T-helper 1 cell (primary cell): ENCODE measurements at places on chromosomes 3 and 15.

DNA sequence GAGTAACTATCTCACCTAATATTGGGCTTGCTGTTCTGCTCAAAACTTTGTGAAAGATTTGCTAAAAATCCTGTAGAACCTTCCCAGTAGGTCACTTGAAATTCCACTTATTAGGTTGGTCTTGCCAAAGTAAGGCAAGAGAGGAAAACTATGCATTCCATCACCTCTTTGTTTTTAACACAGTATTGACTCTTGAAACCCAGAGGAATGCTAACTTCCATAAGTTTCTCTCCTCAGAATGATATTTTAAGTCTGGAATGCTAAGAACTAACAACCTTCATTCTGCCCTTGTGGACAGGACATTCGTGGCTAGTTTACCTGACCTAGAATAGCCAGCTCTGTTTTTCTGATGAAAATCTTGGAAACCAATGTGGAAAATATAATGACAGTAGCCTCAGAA is 154.5 kb downstream of the TMCO5A start:
- DNase-seq: no peak

DNA sequence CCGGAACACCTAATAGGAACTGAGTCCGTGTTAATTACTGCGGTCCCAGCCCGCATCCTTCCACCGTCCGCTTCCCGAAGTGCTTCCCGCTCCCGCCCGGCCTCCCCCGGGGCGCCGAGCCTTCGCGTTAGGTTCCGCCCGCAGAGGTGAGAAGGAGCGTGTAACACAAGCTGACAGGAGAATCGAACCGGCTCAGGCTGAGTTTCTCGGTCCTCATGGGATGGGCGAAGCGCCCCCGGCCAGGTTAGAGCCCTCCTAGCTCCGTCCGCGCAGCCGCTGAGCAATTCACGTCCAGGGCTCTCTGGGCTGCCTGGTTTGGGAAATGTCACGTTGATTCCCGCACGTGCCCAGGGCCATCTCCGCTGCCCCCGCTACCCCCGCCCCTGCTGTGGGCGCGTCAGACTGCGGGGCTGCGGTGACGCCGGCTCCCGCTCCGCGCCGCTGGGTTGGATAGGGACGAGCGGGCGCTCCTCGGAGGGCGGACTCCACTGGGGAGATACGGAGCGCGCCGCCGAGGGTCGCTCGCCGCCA is 954 bp downstream of the CLDN11 start:
- DNase-seq: no peak

GRCh38 chr15:50232791-50233190 is 32.7 kb downstream of the HDC start:
- DNase-seq: no peak

- DNase-seq: no peak
These were observed 98.9 kb downstream of the NEDD4 start for GRCh38 chr15:55894399-55894965.

DNA sequence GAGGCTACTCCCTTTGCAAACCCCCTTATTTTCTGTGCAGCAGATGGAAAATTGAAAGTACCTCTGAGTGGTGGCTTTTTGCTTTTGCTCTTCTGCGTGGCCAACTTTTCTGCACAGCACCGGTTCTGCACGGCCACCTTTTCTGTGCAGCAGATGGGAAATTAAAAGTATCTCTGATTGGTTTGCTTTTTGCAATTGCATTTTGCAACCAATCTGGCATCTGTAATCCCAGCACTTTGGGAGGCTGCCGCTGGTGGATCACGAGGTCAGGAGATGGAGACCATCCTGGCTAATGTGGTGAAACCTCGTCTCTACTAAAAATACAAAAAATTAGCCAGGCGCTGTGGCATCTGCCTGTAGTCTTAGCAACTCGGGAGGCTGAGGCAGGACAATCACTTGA is 79.5 kb upstream of the CHMP2B start:
- DNase-seq: no peak

GRCh38 chr3:115758076-115758763 is 134.9 kb downstream of the GAP43 start:
- DNase-seq: no peak

GRCh38 chr3:49370585-49371290 is 12.6 kb upstream of the GPX1 start:
- no peak for DNase-seq

DNA sequence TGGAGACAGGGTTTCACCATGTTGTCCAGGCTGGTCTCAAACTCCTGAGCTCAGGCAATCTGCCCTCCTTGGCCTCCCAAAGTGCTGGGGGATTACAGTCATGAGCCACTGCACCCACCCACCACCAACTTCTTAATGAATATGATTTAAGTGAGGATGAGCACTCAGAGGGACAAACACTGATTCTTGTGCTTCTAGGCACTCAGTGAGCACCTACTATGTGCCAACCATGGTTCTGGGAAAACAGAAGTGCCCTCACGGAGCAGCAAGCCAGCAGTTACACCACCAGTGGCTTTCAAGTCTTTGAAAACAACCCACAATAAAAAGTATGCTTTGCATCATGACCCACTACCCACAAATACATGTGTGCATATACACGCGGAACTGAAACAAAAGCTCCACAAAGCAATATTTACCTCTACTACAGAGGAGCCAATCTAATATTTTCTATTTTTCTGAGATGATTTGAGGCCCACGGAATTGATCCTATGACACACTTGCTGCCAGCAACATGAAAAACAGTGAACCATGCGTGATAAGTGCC is 91.9 kb downstream of the MEGF11 start:
- no peak for DNase-seq

GRCh38 chr3:179897231-179897630 is 139.5 kb downstream of the PEX5L start:
- DNase-seq: no peak

DNA sequence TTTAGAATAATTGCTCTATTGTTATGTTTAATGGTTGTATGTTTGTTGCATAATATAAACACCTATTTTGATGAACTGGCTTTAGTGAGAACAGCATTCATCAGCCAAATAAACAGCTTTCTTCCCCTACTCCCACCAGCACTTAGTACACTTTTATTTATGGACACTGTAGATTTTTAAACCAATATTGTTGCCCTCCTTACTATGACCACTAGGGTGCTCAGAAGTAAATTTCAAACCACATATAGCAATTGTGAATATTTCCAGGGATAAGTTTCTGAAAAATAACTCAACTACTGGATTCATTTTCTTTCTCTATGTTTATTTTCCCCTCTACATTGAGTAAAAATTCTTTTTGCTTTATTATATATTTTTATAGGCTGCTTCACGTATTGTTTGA is 84.7 kb upstream of the PTX3 start:
- DNase-seq: no peak

DNA sequence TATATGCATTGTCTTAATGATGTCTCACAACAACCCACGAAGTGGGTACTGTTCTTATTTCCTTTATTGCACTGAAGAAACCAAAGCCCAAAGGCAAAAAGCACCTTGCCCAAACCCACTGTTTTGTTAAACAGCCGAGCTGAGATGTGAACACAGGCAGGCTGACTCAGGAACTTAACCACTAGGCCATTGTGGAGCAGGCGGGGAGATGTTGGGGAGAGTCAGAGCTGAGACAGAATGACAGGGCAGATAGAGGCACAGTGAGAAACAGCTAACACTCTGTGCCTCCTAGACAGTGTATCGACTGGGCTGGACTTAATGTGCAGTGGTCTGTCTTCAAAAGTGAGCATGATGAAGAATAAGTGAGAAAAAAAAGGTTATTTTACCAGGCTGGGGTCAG is 56.5 kb downstream of the RPLP1 start:
- no peak for DNase-seq

DNA sequence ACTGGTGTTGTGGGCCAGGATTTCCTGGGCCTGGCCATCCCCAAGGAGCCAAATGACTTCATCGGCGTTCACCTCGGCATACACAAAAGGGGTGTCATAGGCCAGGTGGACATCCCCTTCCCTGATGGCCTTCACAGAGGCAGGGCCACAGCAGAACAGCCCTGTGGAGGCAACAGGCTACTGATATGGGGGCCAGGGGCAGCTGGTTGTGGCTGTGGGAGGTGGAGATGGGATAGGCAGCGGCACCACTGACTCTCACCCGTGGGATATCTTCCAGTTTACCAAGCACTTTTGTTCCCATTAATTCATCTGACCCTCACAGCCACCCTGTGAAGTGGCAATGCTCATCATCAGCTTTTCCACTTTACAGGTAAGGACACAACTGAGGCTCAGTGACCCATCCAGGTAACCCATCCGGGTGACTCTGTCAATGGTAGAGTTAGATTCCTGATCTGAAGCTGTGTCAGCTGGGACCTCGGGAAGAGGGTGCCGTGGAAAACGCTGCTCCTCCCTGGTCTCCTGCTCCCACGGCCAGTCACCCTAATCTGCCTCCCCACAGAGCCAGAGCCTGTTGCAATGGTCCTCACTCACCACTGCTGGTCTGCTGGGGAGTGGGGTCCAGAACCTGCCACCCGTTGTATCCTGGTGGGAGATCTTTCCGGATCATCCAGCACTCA is 15.3 kb upstream of the TGM5 start:
- DNase-seq: no peak

GRCh38 chr3:98962951-98963350 is 61.5 kb upstream of the DCBLD2 start:
- DNase-seq: no peak

DNA sequence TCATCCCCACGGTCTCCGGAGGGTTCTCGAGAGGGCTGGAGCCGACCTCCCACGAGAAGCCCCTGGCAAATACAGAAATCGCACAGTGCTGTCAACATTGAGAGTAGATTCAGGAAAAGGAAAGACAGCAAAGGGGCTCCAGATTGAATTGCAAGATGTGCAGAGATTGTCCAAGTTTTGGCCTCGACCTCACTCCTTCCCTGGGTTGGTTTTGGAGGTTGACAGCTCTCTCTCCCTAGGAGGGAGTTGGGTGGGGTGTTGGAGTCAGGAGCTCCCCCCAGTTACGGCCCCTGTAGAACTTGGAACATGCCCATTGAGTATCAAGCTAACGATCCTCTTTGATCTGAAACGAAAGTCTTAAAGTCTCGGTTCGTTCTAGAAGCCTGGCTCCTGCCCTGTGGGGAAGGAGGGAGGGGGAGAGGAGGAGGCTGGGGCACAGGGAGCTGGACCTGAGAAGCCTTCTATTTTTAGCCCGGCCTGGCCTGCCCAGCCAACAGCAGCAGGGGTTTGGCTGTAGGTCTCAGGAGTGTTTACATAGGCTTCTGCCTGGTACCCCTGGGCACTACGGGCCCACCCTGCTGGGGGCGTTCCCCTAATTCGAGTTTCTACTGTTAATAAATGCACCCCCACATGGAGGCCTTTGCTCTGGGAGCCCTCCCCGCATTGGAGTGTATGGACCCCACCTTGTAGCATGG is 672 bp upstream of the KY start:
- DNase-seq: no peak

DNA sequence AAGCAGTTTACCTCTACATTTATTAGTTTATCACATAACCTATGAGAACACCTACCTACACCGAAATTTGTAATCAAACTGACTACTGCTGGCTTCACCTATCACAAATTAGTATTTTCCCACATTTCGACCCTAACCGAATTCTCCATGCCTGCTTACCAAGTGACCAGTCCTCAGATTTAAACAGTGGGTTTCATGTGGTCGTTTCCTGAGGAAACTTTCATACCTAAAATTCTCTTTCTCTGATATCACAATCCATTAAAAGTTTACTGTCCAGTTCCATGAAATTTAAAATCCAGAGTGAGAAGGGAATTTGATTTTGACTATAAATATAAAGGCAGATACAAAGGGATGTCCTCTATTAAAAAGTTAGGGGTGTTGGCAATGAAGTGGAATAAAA is 1.9 kb downstream of the PLOD2 start:
- no peak for DNase-seq

DNA sequence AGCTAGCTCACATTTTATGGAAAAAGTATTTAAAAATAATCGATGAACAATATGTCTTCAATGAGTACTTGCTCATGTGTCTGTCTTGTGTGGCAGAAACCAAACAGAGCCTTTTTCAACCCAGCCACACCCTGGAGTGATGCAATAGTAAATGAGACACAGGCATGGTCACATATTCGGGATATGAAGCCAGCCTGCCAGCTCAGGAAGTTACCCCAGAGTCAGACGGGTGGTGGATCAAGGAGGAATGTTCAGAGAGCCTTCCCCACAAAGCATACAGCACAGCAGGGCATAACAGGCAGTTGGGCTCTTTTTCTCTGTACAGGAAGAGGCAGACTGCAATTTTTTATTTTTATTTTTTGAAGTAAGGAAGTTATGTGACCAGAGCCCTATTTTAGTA is 27.3 kb downstream of the LARP6 start:
- DNase-seq: no peak

DNA sequence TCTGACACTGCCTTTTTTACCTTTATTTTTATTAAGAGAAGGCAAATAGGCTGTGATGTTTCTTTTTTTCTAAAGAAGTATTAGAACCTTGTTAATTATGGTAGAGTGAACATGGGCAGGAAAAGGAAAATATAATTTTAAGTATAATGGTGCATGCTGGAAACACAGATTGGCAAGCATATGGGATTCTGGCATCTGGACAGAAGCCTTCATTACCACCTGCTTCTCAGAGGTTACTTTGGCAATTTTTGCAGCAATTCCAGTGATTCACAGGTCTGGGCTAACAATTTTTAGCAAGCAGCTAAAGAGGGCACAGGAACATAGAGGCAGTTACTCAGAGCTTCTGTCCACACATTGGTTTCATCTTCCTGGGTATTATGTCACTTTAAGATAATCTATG is 258.3 kb downstream of the DIPK2A start:
- no peak for DNase-seq

DNA sequence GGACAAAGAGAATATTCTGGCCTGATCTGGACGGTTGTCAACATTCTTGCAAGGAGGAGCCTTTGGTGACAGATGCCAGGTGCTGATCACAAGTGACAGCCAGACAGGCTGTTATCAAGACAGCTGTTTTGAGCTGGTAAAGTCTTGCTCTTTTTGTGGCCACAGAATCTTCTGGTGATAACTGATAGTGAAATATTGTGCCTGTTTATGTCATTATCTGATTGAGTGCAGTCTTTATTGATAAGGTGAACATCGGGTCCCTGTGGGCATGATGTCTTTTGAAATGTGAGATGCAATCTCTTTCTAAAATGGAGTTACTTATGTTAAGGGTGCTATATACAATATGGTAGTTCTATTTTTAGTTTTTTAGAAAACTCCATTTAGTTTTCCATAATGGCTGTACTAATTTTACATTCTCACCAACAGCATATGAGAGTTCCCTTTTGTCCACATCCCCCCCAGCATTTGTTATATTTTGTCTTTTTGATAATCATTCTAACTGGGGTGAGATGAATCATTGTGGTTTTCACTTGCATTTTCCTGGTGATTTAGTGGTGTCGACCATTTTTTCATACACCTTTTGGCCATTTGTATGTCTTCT is 10.7 kb downstream of the CEP63 start:
- DNase-seq: peak; percentile 15

DNA sequence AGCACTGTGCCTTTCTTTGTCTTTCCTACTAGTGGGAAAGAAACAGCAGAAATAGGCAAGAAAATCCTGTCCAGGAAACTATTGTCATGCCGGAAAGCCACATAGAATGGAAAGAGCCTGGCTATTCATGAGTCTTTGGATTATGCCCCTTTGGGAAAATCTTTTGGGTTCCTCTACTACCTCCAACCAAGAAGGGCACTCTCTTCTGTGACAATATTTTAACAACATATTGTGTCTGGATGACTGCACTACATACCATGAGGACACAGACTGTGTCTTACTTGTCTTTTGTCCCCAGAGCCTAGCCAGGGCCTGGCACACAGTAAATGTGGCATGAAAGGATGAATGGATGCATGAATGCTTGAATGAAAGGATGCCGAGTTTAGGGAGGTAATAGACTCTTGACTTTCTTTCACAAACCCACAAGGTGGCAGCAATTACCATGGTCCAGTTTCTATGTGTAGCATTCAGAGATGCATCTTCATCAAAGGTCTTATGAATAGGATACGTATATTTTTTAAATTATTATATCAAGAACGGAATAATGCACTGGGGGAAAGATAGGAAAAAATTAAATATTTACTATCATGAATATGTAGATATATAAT is 30.3 kb downstream of the ARL14 start:
- DNase-seq: no peak
